NCI-H2029 treated with DMSO at 0.1 percent for 48 hours (cell line): ENCODE measurements at places on chromosomes 1 and 21.
A peak's percentile ranks its signal among the peaks of the same experiment; 100 is the strongest.

- no peak for DNase-seq
These were observed 36.0 kb downstream of the ZNF281 start for GRCh38 chr1:200373811-200374231.

GRCh38 chr21:36910581-36911307 lies 55.7 kb downstream of the HLCS start:
- peak; percentile 29 for DNase-seq

GRCh38 chr1:228378090-228378872 lies 28.4 kb downstream of the TRIM11 start:
- DNase-seq = peak; percentile 1

DNA sequence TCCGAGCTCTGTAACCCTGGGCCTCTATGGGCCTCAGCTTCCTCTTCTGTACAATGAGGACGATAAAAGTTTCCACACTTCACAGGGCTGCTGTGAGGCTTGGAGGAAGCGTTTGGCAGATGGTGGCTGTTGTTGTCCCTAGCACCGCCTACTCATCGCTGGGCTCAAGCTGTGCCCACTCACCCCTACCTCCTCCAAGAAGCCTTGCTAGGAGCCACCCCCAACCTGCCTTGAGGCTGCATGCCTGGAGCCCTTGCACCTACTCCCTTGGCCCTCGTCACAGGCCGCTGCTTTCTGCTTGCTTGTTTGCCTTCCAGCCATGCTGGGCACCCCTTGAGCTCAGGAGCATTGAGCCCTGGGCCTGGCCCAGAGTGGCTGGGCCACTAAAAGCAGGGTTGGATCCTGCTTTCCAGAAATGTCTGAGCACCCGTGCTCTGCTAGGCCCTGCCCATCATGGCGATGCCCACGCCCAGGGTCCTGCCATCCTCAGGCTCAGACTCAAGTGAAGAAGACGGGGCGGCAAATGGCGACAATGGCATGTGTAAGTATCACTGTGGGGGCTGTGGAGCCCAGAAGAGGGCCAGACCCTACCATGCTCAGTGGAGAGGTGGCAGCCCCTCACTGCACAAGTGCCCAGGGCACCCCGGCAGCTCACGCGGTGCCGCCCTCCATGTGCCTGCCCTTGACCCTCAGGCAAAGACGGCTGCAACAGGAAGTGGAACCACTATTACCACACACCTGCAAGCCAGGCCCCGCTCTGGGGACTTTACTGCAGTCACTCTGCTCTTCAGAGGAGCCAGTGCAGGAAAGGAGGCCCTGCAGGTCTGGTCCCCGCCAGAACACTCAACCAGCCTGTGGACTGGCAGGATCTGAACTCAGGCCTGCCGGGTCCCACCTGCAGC lies 9.5 kb downstream of the SH3BGRL3 start:
- DNase-seq = no peak

GRCh38 chr1:113946678-113947387 lies 17.7 kb downstream of the HIPK1 start:
- no peak for DNase-seq

GRCh38 chr1:182383037-182383661 lies 8.4 kb downstream of the GLUL start:
- DNase-seq = no peak

GRCh38 chr1:81330521-81330920 lies 470.2 kb upstream of the ADGRL2 start:
- no peak for DNase-seq

GRCh38 chr1:47895279-47896125 lies 101.7 kb downstream of the TRABD2B start:
- DNase-seq = no peak

- DNase-seq = no peak
These were observed 299.1 kb downstream of the CAMTA1 start for GRCh38 chr1:7084232-7084894.

DNA sequence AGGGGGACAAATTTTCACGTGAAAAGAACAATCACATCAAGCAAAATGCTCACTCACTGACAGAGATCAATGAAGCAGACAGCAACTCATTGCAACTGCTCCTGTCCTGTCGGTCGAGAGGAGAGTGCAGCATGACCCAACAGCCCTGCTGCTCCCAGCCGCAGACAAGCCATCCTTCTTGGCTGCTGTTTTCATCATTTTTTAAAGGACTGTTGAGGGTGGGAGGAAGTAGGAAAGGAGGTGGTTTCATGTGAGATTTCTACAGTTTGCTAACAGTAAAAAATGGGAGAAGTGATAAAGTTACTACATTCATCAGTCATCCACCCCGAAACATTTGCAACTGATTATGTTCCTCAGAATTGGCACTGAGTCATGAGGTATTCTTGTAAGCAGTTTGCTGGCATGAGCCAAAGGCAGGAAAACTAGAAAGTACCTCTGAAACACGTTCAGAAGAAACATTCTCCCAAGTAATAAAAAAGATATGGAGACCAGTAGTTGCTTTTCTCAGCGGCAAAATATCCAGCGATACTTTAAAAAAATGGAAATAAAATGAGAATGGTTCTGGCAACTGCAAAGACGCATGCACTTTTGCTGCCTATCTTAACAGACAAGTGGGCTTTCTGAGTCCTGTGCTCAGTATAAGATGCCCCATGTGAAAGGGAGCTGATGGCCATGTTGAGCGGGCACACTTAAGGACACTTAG lies 72.0 kb upstream of the CLDN14 start:
- no peak for DNase-seq

- DNase-seq = no peak
These were observed 24.4 kb upstream of the DEPDC1 start for GRCh38 chr1:68521286-68521685.

DNA sequence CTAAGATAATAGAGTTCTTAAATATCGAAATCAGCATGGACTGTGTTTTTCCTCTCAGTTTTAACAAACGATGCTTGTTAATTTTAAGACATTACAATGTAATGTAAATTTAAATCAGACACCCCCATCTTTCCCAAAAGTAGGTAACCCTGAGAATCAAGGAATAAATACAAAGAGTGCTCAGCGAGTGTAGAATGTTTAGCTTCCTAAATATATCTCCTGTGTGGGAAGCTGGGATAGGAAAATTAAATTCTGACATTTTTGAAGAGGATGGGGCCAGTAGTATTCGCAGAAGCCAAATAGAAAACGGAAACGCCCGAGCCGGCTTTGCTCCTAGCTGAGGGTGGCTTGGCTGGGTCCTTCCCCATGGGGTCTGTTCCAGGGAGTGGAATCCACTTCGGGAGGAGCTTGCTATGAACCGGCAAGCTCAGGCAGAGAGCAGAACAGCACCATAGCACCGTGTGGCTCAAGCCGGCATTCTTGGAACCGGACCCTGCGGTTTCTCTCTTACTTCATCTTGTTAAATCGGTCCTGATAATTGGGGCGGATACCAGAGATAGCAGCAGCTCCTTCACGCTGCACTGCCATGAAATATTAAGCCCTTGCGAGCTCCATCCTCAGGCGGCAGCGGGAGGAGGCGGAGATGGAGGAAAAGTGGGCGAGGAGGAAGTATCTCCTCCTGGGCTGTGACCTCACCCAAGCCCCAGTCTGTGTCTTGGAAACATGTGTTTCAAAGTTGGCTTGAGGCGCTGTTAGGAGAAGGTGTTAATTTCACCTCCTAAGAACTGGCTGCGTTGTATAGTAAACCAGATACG lies 24.9 kb downstream of the MAP3K7CL start:
- DNase-seq = no peak

- no peak for DNase-seq
These were observed 5.5 kb downstream of the C2CD2 start for GRCh38 chr21:41948078-41948895.

GRCh38 chr1:220483700-220484099 lies 44.2 kb upstream of the MARK1 start:
- DNase-seq = no peak

DNA sequence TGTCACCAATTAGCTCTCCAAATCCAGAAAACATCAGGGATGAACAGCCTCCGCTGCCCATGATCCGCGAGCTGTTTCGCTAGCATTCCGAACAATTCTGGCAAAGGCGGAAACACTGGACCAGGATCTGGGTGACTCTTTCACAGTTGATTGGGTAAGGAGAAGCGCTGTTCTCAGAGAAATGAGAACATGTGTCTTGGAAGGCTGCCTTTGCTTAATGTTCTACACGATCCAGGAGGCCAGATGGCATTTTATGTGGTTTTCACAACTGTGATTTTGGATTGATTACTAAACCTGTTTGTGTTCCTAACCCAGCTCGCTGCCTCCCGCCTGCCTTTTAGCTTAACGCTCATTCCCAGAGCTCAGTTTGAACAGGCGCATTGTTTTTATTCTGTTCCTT lies 144.0 kb downstream of the KIF26B start:
- DNase-seq = peak; percentile 17

- DNase-seq = no peak
These were observed 98.4 kb downstream of the CNIH3 start for GRCh38 chr1:224714553-224714952.

- DNase-seq = no peak
These were observed 147.2 kb upstream of the DPYD start for GRCh38 chr1:98068016-98068415.

- no peak for DNase-seq
These were observed 391.4 kb downstream of the MRPL39 start for GRCh38 chr21:25215698-25216384.

DNA sequence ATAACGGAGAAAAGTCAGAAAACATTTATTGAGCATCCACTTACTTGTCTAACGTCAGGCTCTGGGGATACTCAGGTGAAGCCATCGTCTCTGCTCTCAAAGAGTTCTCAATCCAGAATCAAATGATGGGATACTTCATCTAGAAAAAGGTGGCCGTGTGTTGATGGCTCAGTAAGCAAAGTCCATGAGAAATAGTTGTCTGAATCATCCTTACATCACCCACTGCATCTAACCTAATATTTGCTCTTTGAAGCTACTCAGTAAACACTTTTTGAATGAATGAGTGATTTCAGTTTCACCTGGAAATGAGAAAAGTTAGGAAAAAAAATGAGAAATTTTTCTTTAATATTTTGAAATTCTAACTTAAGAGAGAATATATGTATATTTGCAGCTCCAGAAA lies 155.3 kb upstream of the PKN2 start:
- DNase-seq = no peak

DNA sequence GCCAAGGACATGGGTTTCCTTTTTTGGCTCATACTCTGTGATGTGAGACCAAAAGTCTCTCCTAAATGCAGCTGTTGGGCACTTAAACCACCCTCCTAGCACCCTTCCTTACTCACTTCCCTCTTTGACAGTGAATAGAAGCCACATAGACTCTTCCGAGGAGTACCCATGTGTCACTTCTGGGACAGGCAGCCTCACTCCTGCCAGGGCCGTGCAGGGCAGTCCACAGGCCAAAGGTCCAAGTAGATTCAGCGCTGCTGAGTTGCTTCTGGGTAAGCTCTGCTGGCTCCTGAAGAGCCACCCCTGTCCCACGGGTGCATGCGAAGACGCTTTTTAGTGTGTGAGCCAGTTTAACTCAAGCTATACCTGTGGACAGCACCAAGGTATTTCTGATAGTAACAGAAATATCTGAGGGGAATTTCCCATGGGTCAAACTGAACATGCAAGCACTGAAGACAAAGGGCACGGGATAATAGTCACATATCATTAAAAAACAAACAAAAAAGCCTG lies 36.8 kb upstream of the BMP8B start:
- peak; percentile 100 for DNase-seq

- DNase-seq = no peak
These were observed 9.3 kb downstream of the ZNF672 start for GRCh38 chr1:248847181-248847955.

- DNase-seq = no peak
These were observed 49.1 kb downstream of the TRABD2B start for GRCh38 chr1:47948126-47948525.

GRCh38 chr1:115757326-115757725 lies 11.2 kb downstream of the CASQ2 start:
- DNase-seq = no peak

DNA sequence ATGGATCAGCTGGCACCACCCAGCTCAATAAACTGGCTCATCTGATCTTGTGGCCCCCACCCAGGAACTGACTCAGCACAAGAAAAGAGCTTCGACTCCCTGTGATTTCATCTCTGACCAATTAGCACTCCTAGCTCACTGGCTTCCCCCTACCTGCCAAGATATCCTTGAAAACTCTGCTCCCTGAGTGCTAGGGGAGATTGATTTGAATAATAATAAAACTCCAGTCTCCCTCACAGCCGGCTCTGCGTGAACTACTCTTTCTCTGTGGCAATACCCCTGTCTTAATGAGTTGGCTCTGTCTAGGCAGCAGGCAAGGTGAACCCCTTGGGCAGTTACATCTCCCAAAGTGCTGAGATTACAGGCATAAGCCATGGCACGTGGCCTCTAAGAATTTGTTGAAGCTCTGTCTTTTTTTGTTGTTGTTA lies 11.8 kb upstream of the RHBDL2 start:
- DNase-seq = no peak
